Upper lobe of right lung (tissue), 1 donor: ENCODE measurements at places on chromosomes 1 and 21. TPM values are rescaled to one million over a fixed set of nuclear protein-coding genes. Genes with fewer than 3 reads are reported as not detected.

The DHDDS gene
- total RNA-seq = 41.1 TPM

DNA sequence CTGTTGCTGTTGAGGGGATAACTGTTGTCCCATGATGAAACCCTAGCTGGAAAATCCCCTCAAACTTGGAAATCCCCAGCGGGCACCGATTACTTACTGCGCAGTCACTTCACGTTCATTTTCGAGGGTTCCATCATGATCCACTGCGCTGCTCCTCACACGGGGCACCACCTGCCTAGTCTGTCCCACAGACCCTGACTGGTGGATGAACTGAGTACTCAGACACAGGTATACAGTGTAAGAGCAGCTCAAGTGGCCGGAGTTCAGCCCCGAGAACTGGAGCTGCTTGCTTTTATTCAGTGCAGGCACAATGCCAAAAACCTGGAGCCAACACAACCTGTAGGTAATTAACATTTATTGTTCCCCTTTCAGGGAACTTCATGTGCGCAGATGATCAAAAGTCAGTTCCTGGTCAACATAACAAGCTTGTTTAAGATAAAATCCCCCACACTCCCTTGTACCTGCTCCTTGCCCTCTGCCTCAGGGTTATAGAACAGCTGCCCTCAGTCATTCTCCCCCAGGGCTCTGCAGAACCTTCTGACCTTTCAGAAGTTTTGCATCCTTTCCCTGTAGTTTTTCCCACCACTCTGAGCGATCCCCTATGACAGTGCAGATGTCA lies 46.5 kb upstream of the PRELP start:
- no peak for DNase-seq

The S100A6 gene
- total RNA-seq = 1,046 TPM

DNA sequence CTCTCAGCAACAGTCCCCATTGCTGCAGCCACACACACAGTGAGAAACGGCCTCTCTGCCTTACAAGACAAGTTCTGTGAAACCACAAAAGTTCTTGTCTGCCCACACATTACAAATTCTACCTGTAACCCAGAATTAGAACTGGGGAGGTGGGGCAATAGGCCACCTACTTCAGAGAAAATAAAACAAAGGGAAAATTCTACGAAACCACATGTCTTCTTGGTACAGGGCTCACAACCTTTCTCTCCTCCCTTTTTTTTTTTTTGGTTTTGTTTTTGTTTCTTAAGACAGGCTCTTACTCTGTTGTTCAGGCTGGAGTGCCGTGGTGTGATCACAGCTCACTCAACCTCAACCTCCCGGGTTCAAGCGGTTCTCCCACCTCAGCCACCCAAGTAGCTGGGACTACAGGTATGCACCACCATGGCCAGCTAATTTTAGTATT lies 30.2 kb downstream of the LPAR3 start:
- no peak for DNase-seq

The ZBTB8A gene
- total RNA-seq = 9.7 TPM

- DNase-seq = peak; percentile 46
Observed at GRCh38 chr1:211621447-211622198, 42.7 kb upstream of the SLC30A1 start.

DNA sequence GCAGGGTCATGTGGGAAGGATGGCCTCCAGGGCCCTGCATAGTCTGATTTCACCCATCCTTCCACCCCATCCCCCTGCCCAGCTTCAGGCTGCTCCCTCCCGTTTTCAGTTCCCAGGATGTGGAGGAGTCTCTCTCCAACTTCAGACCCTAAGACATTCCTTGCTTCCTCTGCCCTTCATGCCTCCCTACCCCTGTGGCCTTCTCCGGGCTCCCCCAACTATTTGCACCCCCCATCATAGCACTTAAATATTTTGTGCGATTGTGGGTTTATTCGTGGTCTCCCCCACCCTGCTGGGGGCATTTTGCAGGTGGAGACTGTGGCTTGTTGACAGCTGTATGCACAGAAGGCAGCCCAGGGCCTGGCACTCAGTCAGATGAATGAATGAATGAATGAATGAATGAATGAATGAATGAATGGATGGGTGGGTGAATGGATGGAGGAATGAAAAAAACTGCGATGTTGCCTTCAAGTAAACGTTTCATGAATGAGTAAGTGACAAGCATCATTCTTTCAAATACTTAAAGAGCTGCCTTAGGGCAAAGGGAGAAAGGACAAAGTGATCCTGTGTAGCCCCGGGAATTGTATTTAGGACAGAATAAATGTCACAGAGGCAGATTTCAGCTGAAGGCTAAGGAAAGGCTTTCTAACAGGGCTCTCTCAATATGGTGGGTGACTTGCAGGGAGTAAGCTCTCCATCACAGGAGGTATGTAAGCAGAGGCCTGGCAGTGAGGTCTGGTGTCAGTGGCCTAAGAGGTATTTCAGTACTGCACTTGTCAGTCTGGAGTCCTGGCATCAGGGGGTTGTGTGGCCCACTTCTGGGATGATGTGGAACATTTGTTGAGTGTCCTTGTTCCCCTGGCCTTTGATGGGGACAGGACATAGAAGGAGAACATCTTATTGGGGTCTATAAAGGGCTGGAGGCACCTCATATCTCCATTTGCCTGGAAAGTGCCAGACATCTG lies 156.4 kb downstream of the PTPRU start:
- DNase-seq = no peak

GRCh38 chr1:36135330-36135667 lies 10.3 kb upstream of the COL8A2 start:
- DNase-seq = no peak

The EFNA1 gene
- total RNA-seq = 178 TPM

- no peak for DNase-seq
Observed at GRCh38 chr1:147169840-147170674, 2.2 kb downstream of the PRKAB2 start.

DNA sequence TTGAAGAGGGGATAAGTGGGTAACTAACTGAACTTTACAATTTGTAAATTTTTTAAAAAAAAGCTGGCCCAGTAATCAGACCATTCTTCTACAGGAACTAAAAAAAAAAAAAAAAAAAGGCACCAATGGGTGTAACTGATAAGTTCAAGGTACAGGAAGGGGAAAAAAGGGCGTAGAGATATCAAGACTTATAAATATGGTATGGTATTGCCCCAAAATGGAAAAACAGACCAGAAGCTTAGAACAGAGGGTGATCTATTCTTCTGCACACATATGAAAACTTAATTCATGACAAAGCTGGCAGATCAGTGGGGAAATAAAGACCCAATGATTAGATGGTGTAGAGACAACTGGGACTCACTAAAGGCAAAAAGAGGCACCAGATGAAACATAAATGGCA lies 58.9 kb downstream of the LHX4 start:
- no peak for DNase-seq

The NEGR1 gene
- total RNA-seq = 21.4 TPM

DNA sequence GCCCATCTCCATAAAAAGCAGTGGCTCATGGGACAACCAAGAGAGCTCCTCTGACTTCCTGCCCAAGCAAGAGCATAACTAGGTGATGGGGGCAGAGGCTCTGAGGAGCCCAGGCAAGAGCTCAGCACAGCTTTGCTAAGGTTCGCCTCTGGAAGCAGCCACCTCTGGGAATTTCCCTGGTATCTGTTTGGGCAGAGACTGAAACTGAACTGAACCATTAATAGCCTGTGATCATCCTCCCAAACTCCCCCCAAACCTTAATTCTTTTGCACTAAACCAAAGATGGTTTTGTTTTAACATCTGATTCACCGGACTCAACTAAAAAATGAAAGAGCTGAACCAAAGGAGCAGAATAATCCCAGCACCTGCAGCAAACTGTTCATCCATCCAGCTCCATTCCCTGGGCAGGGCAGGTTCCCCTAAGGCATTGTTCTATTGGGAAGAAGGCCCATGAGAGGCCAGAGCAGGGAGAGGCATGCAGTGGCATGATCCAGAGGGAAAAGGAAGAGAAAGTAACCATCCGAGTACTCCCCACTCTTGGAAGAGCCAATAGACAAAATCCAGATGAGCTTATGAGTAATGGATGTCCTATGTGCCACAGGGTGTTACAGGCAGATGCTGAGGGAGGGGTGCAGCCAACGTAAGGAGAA lies 77.8 kb upstream of the KAZN start:
- DNase-seq = no peak

The SIM2 gene
- total RNA-seq = not detected

The GBP1 gene
- total RNA-seq = 42.2 TPM

- DNase-seq = no peak
Observed at GRCh38 chr1:177921590-177921989, 48.3 kb downstream of the SEC16B start.

- DNase-seq = no peak
Observed at GRCh38 chr1:77704736-77705135, 22.3 kb upstream of the ZZZ3 start.

The LRRC38 gene
- 0.17 TPM for total RNA-seq

DNA sequence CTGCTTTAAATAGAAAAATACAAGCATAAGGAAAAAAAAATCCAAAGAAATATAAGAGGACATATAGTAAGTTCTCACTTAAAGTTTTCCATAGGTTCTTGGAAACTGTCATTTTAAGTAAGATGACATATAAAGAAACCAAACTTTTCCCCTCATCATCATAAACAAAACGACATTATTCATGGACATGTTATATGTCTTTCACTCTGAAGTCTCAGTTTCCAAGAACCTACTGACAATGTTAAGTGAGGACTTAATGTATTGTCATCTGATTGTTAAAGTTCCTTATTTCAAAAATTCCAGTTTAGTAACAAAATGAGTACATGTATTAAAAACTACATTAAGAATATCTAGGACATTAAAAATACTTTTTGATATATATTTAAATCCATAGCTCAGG lies 69.6 kb upstream of the GFI1 start:
- no peak for DNase-seq

- DNase-seq = no peak
Observed at GRCh38 chr1:1507305-1507704, 4.7 kb upstream of the ATAD3A start.

DNA sequence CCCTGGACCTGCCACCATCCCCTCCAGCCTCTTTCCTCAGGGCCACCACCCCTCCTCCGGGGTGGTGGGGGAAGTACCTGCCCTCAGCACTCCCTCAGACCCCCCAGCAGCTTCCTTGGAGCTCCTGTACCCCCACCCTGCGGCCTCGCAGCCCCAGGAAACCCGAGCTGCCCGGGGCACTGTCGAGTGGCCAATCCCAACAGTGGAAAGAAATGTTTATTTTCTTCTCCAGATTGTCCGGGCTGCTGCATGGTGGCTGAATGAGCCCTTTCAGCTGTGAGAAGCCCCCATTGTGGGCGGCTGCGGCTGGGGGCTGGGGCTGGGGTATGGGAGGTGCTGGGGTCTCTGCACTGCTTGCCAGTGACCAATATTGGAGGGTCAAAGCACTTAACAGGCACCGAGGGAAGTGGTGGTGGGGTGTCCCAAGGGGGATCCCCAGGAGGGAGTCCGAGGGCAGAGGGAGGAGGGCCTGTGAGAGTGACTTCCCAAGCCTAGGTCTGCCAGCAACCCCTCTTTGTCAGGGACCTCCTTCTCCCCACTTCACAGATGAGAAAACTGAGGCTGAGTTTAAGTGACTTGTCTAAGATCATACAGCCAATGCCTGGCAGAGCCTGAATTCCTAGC lies 25.2 kb downstream of the RUNX3 start:
- peak; percentile 53 for DNase-seq

The UTS2 gene
- not detected for total RNA-seq

DNA sequence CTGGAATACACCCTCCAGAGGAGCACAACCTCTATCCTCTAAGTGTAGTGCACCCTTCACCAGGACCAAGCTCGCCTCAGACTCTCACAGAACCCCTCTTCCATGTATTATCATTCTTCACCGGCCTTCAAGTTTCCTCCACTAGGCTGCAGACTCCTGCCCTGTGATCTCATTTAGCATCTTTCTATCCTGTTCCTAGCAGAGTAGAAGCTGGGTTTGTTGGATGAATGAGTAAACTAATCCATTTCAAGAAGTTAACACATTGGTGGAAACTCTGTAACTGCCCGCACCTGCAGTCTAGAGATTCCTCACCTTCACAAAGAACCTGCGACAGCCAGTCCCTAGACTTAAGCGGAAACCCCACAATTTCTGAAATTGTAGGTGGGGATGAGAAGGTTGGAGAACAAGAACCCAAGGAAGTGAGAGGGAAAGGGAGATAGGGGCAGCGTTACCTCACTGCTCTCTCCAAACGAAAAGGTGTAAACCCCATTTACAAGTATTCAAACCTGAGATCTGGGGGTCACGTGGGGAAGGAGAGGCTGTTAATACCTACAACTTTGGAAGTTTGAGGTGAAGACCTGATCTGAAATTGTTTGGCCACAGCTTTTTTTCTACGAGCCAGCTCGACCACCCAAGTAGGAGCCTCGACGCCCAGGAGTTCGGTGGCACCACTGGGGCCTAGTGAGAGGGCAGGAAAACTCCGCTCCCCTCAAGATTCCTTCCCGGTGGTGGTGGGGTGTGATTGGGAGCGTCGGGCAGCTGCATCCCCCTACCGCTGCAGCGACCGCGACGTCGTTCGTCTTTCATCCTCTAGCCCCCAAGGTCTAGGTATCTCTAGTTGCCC lies 1.2 kb downstream of the PTPN14 start:
- no peak for DNase-seq

The SLC6A9 gene
- total RNA-seq = 19.2 TPM

The C8A gene
- not detected for total RNA-seq

- no peak for DNase-seq
Observed at GRCh38 chr1:101298663-101299062, 61.8 kb downstream of the S1PR1 start.

GRCh38 chr1:52268372-52268771 lies 97.6 kb downstream of the CC2D1B start:
- no peak for DNase-seq

- no peak for DNase-seq
Observed at GRCh38 chr1:22077728-22078127, 25.2 kb downstream of the CDC42 start.

DNA sequence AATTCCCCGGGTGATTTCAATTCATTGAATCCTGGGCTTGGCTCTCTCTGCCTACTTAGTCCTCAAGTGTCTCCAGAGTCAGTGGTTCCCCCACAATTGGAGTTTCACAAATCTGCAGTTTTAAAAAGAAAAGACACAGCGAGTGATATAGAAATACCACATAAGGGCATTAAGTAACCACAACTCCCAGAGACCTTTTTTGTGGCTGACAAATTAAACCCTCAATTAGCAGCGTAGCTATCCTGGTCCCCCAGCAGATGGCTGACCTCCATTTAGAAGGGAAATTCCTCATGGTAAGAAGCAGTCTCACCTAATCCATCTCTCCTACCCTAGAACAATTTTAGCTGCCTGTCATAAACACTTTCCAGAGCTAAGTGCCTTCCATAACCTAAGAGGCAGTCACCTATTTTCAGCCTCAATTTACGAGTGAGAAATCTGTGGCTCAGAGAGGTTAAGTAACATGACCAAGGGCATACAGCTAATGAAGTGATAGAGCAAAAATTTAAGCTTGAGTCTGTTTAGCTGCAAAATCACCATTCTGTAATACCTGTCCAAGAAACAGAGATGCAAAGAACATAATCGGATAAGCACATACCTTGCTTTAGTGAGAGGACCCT lies 56.0 kb upstream of the NBPF3 start:
- no peak for DNase-seq

- DNase-seq = no peak
Observed at GRCh38 chr1:93813076-93813475, 65.9 kb downstream of the DNTTIP2 start.

The TNFRSF1B gene
- total RNA-seq = 62.4 TPM

- DNase-seq = no peak
Observed at GRCh38 chr1:65940126-65940525, 147.4 kb downstream of the PDE4B start.

The NUF2 gene
- total RNA-seq = 0.64 TPM
